SK-N-MC (cell line): ENCODE measurements at places on chromosomes 1 and 21.

DNA sequence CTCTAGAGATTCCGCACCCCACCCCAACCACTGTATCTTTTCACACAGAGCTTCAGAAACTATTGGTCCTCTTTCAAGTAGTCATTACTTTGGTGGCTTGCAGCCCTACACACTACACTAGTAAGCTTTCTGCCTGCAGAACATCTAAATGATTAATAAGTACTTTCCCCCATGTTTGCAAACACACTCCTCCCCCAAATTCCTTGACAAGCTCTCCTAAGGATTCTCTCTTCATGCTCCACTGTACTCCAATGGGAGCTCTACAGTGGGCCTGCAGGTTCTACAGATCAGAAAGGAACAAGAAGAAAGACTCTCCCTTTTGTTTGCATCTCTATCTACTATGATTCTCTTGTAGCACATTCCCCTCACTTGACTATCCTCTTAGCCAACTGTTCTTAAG, 16.3 kb upstream of the NUF2 start:
- DNase-seq: no peak

- no peak for DNase-seq
Observed at GRCh38 chr1:114167226-114167625, 13.6 kb upstream of the SYT6 start.

GRCh38 chr1:211643324-211644212, 31.9 kb downstream of the NEK2 start:
- DNase-seq: no peak

GRCh38 chr1:163337631-163338030, 15.9 kb downstream of the NUF2 start:
- no peak for DNase-seq

GRCh38 chr1:83996621-83997020, 2.3 kb downstream of the TTLL7 start:
- DNase-seq: no peak

DNA sequence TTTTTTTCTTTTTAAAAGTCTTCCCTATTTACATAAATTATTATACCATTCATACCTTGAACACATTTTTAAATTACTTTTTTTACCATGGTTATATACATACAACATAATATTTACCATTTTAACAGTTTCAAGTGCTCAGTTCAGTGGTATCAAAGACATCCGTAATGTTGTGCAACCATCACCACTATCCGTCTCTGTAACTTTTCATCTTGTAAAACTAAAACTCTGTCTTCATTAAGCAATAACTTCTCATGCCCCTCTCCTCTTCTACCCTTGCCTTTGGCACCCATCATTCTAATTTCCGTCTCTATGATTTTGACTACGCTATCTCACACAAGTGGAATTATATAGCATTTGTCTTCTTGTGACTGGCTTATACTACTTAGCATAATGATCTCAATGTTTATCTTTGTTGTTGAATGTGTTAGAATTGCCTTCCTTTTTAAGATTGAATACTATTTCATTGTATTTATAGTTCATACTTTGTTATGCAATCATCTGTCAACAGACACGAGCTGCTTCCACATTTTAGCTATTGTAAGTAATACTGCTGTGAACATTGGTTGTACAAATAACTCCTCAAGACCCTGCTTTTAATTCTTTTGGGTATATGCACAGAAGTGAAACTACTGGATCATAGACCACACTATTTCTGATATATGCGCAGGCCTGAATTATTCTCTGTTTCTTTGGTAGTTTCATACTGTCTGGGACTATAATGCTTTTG, 689.5 kb upstream of the NCAM2 start:
- no peak for DNase-seq

DNA sequence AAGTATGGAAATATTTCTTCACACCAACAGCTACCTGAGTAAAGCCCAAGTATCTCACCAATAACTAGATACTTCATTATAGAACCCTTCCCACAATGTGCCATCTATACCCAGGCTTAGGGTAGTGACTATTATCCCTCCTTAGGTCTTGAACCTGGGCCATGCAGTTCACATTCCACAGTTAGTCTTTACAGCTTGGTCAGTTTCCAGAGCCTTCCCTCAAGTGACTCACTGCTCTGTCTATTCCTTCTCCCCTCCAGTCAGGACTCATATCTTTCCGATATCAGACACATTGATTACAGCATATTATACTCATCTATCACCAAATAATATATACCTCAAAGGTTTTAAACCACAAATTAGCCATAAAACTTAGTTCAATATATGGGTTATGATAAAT, 23.6 kb downstream of the VAMP4 start:
- no peak for DNase-seq

GRCh38 chr1:4653328-4653660, 1.1 kb upstream of the AJAP1 start:
- DNase-seq: no peak

- no peak for DNase-seq
Observed at GRCh38 chr1:20057886-20058420, 12.0 kb upstream of the PLA2G5 start.

DNA sequence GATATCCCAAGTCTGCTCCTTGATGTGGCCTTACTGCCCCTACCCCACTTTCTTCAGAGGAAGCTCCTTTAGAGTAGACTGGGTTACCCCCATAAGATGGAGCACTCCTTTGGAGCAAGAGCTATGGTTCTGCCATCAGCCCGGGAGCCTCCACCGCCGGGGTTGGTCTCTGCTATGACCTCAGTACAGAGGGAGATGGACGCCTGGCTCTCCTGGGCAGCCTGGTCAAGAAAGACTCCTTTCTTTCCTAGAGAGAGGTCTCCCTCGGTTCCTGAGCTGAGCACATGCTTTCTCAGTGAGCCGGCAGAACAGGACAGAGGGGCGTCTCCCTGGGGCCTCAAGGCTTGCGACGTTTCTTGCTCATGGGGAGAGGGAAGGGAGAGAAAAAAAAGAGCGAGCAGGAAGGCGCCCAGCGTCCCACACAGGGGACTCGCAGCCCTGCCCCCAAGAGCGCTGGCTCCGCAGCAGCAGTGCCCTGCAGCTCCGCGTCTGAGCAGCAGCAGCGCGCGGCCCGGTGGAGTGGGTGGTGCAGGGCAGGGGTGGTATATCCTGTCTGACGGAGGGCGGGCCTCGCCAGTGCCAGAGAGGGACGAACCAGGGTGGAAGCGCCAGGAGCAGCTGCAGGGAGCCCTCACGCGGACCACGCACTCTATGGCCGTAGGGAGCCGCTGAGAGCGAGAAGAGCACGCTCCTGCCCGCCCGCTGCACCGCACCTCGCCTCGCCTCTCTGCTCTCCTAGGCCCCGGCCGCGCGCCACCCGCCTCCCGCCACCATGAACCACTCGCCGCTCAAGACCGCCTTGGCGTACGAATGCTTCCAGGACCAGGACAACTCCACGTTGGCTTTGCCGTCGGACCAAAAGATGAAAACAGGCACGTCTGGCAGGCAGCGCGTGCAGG, at the start of gene PKP1:
PKP1 (plus strand) TSS at position 576 of the 899 bp plus-strand sequence; CDS start at position 773, 197 bp downstream.
- DNase-seq: no peak

DNA sequence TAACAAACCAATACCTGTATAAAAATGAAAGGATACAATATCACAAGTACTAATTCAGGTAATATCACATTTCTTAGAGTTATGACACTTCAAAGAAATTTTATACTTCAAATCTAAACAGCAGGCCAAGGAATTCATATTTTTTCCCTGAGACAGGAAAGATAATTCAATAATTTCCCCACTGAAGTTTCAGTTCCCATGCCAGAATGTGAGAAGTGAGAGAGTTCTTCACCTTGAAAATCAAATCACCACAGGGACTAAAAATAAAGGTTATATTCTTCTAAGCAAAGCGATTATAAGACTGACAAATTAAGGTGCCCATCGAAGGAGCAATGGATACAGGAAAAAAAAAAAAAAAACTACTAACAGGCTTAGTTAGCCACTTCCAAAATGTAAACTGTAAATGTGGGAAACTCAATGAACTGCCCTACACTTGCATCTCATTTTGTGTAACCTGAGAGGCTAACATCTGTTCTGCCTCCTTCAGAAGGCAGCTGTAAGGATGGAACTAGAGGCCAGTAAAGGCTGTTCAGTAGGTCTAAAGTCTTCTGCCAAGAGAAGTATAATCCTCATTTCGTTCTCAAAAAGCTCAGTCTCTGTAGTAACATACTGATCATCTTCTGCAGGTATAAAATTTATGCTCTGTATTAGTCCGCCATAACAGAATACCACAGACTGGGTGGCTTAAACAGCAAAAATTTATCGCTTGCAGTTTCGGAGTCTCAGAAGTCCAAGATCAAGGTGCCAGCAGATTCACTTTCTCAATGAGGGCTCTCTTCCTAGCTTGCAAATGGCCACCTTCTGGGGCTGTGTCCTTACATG, 127.8 kb downstream of the RERE start:
- DNase-seq: no peak

DNA sequence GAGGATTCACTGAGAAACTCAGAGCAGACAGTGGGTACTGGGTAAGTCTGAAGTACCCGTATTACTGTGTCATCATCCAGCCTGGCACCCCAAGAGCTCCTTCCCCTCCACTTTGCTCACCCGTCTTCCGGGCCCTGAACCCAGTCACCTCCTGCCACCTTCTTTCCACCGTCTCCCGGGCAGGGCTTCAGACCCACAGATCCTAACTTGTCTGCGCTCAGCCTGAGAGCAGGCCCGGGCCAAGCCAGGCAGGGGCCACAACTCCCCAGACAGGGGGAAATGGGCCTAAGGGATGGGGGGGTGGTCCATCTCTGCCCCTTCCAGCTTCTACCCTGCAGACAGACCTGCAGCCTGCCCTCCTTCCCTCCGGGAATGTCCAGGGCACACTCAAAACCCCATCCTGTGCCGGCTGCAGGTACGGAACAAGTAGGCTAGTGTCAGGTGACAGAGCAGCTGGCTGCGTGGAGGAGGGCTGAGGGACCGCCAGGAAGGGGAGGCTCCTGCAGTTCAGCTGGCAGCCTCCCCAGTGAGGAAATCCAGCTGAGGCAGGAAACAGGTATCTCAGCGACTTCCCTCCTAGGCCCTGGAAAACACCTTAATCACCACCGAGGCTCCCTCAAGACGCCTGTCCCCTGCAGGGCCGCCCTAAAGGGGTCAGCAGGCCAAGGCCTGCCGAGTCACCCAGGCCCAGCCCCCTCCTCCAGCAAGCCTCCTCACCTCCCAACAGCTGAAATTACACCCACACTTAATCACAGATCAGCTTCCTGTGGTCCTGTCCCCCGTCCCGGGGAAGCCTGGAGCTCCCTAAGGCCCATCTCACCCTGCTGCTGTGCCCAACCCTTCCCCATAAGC, 3.5 kb downstream of the HSPG2 start:
- DNase-seq: no peak

- DNase-seq: peak; percentile 74
Observed at GRCh38 chr1:182615468-182616129, 11.4 kb upstream of the RGS16 start.

- no peak for DNase-seq
Observed at GRCh38 chr1:161718559-161719324, 2.6 kb upstream of the FCRLB start.

DNA sequence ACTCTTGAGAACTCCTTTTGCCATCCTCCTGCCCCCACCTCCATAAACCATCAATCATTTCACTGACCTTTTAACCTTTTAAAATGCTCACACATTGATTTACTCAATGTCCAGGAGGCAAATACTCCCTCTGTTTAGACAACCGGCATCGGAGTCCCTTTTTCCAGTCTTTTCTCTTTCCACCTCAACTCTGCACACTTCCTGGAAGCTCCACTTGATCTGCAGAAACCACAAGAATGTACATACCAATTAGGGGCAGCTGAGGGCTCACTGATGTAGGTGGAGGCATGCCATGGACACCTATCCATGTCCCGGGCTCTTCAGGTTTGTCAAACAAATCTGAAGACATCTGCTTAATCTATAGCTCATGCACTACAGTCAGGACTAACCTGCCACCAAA, 5.3 kb upstream of the AMIGO1 start:
- no peak for DNase-seq

GRCh38 chr1:89358287-89358893, 5.5 kb upstream of the GBP6 start:
- peak; percentile 60 for DNase-seq

- DNase-seq: peak; percentile 20
Observed at GRCh38 chr1:205440476-205441317, 15.1 kb downstream of the BLACAT1 start.

DNA sequence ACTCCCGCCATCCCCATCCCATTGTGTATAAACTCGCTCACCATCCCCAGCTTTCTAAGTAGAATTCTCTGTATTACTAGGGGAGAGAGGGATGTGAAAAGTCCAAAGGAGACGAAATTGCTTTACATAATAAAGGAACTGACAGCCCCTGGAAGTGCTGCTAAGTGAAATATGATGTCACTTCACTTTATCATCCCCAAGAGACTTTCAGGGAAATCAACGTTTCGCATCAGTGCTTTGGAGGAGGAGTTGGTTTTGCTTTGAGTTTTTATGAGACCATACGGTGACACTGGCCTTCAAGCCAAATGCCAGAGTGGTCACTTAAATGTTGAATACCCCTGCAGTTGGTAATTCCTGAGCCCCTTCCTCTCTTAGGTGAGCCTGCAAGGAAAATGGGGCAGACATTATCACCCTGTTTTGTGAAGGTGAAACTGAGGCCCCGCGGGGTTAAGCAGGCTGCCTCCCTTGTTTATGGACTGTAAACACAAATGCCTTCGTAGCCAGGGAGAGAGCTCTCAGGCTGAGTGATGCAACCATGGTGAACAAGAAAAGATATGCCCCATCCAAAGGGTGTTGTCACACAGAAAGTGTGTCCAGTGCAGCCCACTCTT, 58.4 kb upstream of the KAZN start:
- no peak for DNase-seq

DNA sequence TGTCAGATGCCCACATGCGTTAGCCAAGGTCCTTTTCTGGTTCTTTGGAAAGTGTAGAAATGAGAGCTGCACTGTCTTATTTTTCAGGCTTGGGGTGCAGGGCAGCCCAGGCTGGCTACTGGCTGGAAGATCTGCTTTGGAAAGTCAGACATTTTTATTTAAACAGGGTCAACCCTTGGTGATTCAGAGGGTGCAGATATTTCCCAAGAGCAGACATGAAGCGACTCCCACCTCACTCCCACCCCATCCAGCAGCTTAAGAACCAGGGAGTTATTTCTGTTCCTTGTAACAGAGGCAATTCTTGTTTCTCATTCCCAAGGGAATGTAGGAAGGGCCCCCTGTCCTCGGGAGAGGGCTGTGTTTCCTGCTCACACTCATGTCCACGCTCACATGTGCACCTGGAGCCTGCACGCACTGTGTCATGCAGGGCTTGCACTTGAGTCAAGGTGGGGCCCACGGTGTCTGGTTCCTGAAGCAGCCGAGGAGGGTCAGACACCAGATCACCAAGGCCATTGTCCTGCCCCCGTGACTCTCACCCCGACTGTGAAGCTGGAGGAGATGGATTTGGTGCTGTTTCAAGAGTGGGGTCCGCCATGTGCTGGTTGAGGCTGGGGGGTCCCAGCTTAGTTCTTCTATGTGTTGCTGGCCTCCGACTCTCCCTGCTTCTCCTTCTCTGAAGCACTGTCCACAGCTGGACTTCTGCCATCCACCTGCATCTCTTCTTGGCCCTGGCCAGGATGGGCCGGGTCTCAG, 992 bp downstream of the S100A7A start:
- no peak for DNase-seq
